ENCODE measurements at places on chromosomes 1 and 21.

- DNase-seq, result no peak
Measured at GRCh38 chr1:18635891-18636595, 5.4 kb downstream of the PAX7 start.

- no peak for DNase-seq
Measured at GRCh38 chr1:11453742-11454491, 25.0 kb upstream of the DISP3 start.

DNA sequence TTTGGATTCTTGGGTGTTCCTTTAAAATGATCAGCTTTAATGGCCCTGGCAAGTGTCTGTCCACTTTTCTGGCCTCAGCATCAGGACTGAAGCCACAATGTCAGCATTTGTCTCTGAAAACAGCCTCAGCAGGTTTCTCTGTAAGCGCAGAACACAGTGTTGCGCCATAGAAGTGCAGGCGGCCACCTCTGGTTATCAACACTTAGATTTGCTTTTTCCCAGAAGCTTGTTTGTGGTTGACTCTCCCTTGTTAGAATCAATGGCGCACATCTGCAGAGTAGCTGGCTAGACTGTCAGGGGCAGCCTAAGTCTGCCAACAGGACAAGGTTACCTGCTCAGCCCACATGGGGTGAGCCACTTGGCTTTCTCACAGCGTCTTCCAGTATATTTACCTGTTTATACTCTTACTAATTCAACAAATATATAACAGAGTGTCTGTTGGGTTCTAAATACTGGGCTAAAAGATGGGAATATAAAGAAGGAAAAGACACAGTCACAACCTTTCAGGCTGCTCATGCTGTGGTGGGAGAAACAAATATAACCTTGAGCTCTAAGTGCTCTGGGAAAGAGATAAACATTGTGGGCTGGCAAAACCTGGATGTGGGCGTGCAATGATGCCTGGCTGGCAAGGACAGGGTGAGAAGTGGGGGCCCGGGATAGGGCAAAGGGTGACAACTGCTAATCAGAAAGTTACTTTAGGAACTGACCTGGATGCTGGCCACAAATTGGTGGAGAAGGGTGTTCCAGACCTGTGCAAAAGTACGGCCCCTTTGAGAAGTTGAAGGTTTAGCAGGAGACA lies 149.3 kb upstream of the KIAA0040 start:
- no peak for DNase-seq

GRCh38 chr1:200699871-200700270 lies 30.2 kb upstream of the DDX59 start:
- no peak for DNase-seq

DNA sequence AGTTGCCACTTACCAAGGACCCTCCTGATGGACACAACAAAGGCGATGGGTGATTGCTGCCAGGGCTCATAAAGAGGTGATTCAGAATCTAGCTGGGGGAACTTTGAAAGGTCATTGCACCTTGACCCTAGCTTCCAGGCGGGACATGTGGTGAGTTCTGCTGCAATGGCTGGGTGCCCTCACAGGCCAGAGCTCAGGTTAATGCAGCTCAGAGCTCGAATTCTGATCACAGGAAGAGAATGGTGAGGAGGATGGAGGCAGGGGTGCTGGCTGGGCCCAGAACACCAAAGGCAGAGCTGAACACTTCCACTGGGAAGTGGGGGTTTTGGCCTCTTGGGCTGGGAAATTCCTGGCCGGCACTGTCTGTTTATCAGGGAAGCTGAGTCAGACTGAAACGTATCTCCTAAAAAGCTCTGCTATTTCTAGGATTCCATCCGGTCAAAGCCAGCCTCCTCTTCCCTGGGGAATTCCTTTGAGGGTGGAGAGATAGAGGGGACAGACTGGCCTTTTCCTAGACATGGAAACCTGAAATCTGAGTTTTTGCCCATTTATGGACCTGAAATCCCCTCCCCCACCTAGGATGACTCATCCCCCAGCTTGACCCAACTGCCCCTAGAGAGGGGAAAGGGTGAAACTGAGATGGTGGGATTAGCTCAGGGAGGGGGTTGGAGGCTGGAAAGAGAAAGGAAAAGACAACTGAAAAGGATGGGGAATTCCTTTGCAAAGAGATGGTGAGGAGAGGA lies 27.2 kb downstream of the NUAK2 start:
- DNase-seq, result no peak

DNA sequence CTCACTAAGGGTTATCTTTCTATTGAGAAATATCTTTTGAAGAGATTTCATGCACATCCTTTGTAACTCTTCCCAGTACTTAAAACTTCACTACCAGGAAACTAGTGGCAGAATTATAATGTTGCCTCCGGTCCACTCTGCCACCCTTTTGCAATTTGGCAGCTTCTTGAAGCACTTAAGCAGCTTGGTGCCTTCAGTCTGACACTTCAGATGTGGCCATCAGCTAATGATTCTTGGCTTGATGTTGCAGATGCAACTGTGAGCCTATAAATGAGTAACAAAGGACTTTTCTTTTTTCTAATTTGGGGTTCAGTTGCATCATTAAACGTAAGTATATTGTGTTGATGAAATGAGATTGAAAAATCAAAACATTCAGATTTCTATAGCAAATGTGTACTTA lies 187.5 kb upstream of the C21orf91 start:
- no peak for DNase-seq

DNA sequence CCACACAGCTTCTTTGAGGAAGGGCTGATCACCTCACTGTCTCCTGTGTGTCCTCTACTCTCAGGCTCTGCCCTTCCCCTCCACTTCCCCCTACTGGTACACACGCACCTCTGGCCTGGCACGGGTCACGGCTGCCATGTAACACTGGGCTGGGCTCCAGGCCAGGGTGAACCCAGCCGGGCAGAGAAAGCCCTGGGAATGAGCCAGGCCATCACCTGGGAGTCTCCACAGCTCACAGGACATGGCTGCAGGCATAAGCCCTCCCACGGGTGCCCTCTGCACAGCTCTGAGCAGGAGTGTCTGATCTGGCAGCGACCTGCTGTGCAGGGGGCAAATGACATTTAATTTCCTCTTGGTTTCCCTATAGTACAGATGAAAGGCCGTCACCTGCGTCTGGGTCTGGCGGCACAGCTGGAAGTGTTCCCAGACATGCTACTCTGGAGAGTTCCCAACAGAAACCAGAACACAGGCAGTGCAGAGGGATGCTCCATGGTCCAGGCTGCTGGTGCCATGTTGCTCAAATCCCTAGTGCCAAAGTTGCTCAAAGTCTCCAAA lies 61.2 kb downstream of the ERI3 start:
- no peak for DNase-seq

- DNase-seq, result no peak
Measured at GRCh38 chr1:237684236-237684635, 206.5 kb downstream of the ZP4 start.

DNA sequence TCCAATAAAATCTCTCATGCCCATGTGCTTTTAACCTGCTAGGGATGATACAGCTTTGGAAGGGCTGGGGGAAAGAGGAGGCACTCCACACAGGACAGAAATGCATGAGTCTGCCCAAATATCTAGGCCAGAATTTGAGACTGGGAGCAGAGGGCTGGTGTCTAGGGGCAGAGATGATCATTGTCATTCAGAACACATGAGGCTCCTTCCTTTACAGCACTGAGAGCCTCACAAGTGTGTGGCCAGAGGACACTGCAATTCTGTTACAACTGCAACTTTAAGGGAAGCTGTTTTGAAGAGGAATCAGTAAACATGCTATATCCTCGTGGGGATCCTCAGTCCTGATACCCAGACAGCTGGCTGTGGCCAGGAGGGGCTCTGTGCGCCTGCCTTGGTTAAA lies 541.3 kb downstream of the OMA1 start:
- DNase-seq, result no peak

DNA sequence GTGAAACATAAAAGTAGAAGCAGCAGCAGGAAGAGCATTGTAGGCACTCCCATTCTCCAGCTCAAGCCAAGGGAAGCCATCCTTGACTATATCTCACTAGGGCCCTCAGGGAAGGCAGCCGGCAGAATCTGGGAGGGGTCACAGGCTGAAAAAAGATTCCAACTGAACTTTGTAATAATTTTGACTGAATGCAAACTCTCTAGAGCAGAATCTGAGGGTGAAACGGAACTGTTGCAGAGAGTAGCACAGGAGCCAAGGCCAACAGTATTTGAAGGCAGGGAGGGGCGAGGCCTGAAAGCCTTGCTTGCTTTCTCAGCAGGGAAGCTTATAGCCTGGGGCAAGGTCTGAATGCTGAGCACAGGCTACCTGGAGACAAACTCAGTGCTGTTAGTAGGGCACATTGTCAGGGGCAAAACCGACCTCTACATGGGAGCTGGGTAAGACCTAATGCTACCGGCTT lies 180.6 kb downstream of the COL24A1 start:
- DNase-seq, result no peak

- no peak for DNase-seq
Measured at GRCh38 chr1:205013683-205014367, 29.2 kb upstream of the CNTN2 start.

- no peak for DNase-seq
Measured at GRCh38 chr1:43305461-43305860, 4.7 kb downstream of the TIE1 start.

DNA sequence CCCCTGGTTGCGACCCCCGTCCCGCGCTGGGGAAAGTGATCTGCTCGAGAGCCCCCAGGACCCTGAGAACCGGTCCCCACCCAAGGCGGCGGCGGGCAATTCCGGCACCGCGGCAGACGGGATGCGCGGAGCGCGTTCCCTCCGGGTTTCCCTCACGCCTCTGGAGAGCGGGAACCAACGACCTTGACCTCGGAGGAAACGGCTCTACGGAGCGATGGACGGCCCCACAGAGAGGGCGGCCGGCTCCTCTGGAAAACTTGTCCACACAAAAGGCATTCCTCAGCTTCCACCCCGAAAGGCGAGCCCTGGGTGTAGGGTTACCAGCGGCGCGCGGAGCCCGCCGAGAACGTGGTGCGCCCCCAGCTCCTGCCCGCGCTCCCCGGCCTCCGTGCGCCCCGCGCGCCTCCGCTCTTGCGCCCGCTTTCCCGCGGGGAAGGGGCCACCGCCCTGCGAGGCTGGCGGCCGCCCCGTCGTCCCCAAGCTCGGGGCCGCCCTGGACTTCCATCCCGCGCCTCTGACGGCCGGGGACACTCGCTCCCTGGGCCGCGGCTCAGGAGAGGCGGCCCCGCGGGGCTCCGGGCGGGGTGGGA lies 391 bp upstream of the KIAA1614 start:
- no peak for DNase-seq

GRCh38 chr1:11053758-11054137 lies 6.1 kb downstream of the SRM start:
- DNase-seq, result no peak

DNA sequence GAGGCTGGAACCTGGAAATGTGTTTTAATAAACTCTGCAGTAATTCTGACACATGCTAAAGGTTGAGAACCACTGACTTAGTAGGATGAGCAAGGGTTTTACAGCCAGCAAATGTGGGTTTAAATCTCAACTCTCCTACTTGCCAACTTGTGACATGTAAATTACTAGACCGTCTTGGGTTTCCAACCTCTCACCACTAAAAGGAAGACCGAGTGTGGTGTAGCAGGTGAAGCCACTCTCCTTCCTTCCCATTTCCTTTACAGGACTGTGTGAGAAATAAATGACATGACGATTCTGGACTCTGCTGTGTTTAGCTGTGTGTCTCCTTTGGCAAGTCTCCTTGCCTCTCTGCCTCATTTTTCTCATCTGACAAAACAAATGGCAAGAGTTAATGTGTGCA lies 49.5 kb upstream of the DNAJC6 start:
- no peak for DNase-seq

GRCh38 chr1:111570781-111571181 lies 48.8 kb upstream of the RAP1A start:
- no peak for DNase-seq

DNA sequence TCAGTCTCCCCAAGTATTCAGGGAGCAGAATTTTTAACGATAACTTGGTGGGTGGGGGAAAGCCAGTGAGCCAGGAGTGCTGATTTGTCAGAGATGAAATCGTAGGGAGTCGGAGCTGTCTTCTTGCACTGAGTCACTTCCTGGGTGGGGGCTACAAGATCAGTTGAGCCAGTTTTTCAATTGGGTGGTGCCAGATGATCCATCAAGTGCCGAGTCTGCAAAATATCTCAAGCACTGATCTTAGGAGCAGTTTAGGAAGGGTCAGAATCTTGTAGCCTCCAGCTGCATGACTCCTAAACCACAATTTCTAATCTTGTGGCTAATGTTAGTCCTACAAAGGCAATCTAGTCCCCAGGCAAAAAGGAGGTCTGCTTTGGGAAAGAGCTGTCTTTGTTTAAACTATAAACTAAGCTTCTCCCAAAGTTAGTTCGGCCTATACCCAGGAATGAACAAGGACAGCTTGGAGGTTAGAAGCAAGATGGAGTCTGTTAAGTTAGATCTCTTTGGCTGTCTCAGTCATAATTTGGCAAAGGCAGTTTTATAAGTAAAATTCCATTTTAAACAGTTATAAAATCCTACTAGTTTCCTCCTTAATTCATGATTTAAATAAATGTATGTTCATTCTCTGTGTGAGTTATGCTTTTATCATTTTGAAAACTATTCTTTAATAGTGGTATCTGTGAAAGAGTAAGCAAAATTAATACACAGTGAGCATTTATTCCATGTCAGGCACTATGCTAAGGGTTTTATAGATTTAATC lies 51.7 kb downstream of the SLC16A1 start:
- DNase-seq, result peak; percentile 42

GRCh38 chr1:229874609-229875008 lies 192.4 kb upstream of the GALNT2 start:
- DNase-seq, result no peak

DNA sequence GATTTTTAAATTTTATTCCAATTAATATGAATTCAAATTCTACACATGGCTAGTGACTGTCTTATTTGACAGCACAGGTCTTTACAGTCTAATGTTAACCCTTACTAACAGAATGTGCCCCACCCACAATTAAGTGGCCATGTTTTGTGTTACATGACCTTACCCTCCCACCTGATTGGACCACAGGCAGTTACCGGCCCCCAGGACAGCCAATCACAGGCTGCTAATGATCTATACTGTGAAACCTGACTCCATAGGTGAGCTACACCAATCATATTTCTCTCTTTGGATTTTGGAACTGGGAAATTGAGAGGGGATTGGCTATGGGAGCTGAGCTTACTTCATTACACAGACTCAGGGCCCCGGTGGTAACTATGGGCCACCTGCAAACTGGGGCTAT lies 27.5 kb downstream of the ZP4 start:
- DNase-seq, result no peak

DNA sequence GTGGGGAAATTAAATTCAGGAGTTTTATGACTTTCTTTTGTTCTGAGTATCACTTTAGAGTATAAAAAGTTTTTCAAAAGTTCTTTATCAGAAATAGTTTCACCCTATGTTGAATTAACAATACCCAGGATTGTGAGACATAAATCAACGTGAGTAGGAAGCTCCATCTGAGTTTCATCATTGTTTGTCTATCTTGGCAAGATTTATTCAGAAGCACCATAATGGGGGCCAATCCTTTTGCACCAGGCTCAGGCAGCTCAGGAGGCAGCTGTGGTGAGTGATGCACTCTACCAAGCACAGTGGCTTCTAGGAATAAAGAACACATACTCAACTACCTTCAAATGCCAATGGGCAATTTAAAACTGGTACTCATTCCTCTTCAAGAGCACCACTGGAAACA lies 12.0 kb downstream of the CREG1 start:
- DNase-seq, result no peak

- no peak for DNase-seq
Measured at GRCh38 chr21:41361786-41362604, at the start of gene MX2. Gene MX2, plus strand, starts transcription at chr21:41362027. Its CDS starts 14,880 bp downstream, at chr21:41376907.

Measured in hematopoietic multipotent progenitor cell treated with erythropoietin and hydrocortisone succinate and interleukin-3 and kit ligand, for 17 days (in vitro differentiated cells).